ENCODE measurements at places on chromosomes 6 and 20. TPM values are rescaled to one million over a fixed set of nuclear protein-coding genes. Genes with fewer than 3 reads are reported as not detected.

DNA sequence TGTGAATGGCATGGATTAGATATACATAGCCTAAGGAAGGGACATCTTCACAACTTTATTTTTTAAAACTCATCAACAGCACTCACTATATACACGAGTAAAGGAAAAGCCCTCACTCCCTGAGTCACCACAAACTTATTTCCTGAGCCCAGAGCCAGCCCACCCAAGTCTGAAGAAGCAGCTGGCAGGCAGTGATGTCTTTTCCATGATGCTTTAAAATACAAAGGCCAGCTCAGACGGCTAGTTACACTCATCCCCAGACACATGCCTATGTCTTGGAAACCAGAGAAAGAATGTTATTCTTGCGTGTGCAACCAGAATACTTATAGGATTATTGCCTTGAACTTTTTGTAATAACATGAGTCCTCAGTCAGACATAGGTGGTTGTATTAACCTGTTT is 114.4 kb downstream of the ADGRG6 start:
- peak; percentile 65 for DNase-seq

GRCh38 chr6:34986845-34987246 is 97.8 kb downstream of the ANKS1A start:
- peak; percentile 45 for DNase-seq

- DNase-seq, result no peak
These were observed 31.6 kb upstream of the PXDC1 start for GRCh38 chr6:3782876-3783832.

TFAP2D gene
- polyA plus RNA-seq, result not detected

HCRTR2 gene
- polyA plus RNA-seq, result 0.12 TPM

GSTA2 gene
- 0.51 TPM for polyA plus RNA-seq

All from right lung (tissue), 10 donors.